ENCODE measurements at places on chromosomes 6 and 20. TPM values are rescaled to one million over a fixed set of nuclear protein-coding genes. Genes with fewer than 3 reads are reported as not detected.

DEFB132 gene
- not detected for total RNA-seq

SMLR1 gene
- not detected for total RNA-seq

SIRPB1 gene
- 1.2 TPM for total RNA-seq

SRMS gene
- not detected for total RNA-seq

RNF39 gene
- total RNA-seq, result not detected

CPXM1 gene
- total RNA-seq, result 0.83 TPM

MAS1 gene
- not detected for total RNA-seq

ACTL10 gene
- total RNA-seq, result 3.0 TPM

MACROD2 gene
- total RNA-seq, result 0.50 TPM

PROCR gene
- 49.1 TPM for total RNA-seq

CDKN1A gene
- 1,000 TPM for total RNA-seq

FOXP4 gene
- 3.3 TPM for total RNA-seq

ENPP4 gene
- 0.50 TPM for total RNA-seq

PRSS35 gene
- total RNA-seq, result 4.3 TPM

GNRH2 gene
- total RNA-seq, result 0.50 TPM

REM1 gene
- total RNA-seq, result not detected

OR2H2 gene
- not detected for total RNA-seq

SNRPB gene
- total RNA-seq, result 249 TPM

OR2B6 gene
- not detected for total RNA-seq

TBC1D22B gene
- total RNA-seq, result 8.8 TPM
